Posterior cingulate gyrus (tissue), 11 donors: ENCODE measurements at places on chromosomes 5 and 9.

GRCh38 chr9:27520986-27521385, 3.1 kb upstream of the IFNK start:
- DNase-seq = no peak

- no peak for DNase-seq
Measured at GRCh38 chr5:142971303-142972013, 201.3 kb downstream of the ARHGAP26 start.

DNA sequence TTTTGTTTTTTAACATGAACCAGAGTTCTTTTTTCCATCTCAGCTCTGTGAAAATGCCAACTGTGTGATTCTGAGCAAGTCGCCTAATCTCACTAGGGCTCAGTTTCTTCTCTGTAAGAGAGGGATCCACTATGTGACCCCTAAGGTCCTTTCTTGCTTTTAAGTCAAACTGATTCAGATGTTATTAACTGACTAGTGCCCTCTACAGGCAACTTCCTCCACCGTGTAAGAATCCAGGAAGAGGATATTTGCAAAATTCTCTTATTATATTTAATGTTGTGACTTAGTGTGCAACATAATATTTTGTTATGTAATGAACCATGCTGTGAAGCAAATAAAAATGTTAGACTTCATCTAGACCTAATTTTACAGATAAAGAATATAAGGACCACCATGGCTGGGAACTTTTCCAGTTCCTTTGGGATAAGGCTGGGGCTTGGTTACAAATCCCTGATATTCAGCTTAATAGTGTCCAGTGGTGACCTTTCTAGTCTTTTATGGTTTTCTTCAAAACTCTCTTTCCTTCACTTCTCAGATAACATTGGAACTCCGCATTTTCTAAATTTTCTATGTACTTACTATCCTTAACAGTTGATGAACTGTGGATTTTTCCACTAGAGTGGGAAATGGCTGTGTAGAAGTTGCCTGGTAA, 244.7 kb downstream of the PIK3R1 start:
- DNase-seq = no peak

GRCh38 chr5:100542086-100542485, 6.9 kb downstream of the FAM174A start:
- DNase-seq = no peak

DNA sequence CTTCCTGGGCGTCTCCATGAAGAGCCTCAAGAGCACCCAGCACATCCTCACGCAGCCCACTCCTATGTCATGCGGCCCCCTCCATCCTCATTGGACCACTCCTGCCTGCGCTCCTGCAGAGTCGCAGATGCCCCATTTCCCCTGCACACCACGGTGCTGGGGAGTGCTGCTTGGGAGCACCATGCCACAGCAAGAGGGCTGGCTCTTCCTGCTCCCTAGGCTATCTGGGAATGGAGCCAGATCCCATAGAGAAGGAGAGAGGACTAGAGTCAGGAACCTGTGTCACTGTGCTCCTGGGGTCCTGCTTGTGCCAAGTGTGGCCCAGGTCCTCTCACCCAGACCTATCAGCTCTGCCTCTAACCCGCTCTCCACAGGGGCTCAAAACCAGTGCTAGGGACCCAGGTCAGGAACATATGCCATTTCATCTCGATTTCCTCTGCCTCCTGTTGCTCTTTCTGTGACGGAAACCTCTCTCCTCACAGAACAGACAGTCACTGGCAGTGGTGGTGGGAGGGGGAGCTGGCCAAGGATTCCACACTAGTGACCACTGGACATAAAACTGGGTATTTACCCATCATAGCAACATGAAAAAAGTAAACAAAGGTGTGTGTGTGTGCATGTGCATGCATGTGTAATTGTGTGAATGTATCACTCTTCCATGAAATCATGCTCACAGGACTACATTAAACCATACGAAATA, 178.4 kb downstream of the TTLL11 start:
- DNase-seq = no peak
